IMR-90 (cell line): ENCODE measurements at places on chromosomes 1 and 21. TPM values are rescaled to one million over a fixed set of nuclear protein-coding genes. Genes with fewer than 3 reads are reported as not detected.

The PDC gene
- total RNA-seq: not detected in 2 replicates

The HEYL gene
- total RNA-seq: not detected in 2 replicates

The SIM2 gene
- total RNA-seq: 1.9 and 2.2 TPM in 2 replicates

The TRIM17 gene
- total RNA-seq: not detected in 2 replicates

The PKLR gene
- not detected in 2 replicates for total RNA-seq

- DNase-seq: no peak
These were observed 58.6 kb downstream of the PTGFR start for GRCh38 chr1:78549331-78549730.

DNA sequence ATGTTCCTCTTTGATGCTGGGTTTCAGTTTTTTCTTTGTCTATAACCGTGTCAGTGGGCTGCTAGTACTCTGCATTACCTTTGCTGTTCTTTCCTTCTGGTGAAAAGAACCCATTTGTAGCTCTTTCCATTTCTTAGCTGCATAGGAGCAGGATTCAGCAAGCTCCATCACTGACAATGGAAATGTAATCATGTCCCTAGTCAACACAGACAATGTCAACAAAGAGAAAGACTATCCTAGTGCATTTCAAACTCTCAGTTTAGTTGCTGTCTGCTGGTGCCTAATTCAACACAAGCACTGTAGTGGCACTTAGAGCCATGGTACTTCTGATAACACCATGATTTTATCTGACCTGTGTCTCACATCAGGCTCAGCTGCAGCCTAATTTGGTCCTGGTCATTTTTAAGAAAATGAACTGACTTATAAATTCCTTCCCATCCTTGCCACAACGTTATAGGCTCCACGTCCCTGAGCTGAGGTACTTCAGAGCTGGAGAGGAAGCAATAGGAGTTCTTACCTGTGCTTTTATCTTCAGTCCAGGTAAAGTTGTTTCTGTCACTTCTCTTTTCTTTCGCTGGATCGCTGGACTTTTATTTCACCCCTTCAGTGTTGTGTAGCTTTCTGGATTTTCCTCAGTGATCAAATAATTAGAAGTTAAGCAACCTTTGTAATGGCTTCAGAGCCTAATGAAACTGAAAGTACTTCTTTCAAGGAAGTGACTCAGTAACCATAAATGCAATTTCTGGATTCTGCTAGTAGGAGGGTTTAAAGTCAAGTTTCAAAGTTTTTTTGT is at the start of gene GBP3:
Gene GBP3, minus strand, starts transcription at position 700 of the 793 bp plus-strand sequence. CDS start 2,145 bp downstream, outside the sequence.
- DNase-seq: peak; percentile 75

- DNase-seq: peak; percentile 76
These were observed 22.3 kb upstream of the SNRPE start for GRCh38 chr1:203839081-203839480.

GRCh38 chr1:7455796-7456721 is 315.0 kb upstream of the VAMP3 start:
- DNase-seq: no peak

GRCh38 chr1:65704318-65704717 is 88.4 kb upstream of the PDE4B start:
- no peak for DNase-seq

DNA sequence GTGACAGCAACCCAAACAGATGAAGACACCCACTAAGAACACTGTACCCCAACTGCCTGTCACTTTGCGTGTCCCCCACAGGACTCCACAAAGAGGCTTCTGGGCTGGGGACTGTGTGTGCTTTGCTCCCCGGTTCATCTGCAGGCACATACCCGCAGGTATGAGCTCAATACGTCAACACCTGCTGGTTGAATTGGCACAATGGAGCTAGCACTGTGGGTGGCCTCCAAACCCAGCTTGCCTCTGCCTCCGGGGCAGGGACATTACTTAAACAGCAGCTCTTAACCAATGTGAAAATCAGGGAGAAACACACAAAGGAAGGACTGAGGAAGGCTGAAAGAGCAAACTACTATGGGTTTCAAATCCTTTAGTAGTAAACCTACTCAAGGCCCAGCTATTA is 140.2 kb upstream of the TIAM1 start:
- DNase-seq: no peak

DNA sequence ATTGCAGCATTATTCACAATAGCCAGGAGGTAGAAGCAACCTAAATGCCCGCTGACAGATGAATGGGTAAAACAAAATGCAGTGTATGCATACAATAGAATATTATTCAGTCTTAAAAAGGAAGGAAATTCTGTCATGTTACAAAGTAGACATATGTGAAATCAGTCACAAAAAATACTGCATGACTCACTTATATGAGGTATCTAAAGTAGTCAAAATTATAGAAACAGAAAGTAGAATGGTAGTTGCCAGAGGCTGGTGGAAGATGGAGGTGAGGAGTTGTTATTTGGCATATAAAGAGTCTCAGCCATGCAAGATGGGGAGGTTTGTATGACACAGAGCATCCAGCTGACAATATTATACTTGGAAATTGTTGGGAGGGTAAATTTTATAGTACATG is 43.0 kb upstream of the EGLN1 start:
- no peak for DNase-seq

- no peak for DNase-seq
These were observed 71.3 kb downstream of the DNM3 start for GRCh38 chr1:171912509-171913175.

GRCh38 chr1:119773711-119774241 is 5.1 kb upstream of the HMGCS2 start:
- DNase-seq: peak; percentile 52
